ENCODE measurements at places on chromosomes 4 and X.

DNA sequence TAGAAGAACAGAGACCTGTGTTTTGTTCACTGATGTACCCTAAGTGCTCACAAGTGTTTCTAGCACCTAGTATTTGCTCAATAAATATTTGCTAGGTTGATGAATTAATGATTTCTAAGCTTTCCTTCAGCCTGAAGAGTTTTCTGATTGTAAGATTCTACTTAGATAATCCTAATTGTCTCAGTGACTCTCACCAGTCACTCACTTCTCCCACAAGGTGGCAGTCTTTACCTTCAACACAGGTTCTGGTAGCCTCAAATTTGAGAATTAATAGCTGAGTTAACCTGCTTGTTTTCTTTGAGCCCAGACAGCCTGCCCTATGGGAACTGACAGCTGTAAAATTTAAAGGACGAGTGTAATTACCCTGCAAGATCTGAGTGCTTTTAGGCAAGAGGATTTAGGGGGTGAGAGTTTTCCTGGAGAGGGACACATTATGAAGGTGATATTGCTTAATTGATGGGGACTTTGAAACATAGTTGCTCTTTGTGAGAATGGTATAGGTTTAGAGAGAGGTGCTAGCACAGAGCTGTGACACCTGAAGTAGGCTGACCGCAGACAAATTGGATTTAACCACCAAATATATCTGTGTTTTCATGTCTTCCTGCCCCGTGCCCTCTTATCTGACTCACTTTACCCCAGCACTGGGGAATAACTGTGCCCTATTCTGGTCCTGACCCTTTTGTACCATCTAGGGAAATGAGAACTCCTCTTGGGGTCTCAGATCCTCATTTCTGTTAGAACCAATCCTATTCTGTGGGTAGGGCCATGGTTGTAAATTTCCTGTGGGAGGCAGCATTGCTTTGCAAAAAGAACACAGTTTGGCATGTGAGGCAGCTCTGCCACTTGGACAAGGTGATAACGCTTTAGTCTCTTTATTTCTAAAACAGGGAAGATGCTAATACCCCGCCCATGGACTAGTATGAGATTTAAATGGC is 27.7 kb downstream of the CD38 start:
- DNase-seq = peak; percentile 73

GRCh38 chrX:131861088-131861787 is 161.9 kb upstream of the STK26 start:
- no peak for DNase-seq

- DNase-seq = peak; percentile 91
Measured at GRCh38 chr4:124711471-124712371, 811 bp downstream of the ANKRD50 start.

GRCh38 chrX:50442426-50443116 is 28.1 kb downstream of the DGKK start:
- no peak for DNase-seq

DNA sequence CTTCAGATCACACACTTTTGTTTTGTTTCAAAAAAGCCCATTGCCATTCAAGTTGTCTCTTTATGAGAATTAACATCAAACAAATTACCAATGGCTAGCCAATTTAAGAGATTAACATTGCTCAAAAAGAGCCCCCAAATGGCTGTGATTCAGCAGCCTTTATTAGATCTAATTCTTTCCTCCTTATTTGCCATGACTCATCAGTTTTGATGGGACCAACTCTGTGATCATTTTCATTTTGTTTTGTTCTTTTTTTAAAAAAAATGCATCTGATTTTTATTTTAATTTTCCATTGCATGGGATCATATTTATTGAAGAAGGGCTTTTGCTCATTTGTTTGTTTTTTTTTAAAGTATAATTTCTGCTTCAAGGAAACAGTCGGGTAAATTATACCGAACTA is 161.6 kb upstream of the FRMPD4 start:
- DNase-seq = no peak

- DNase-seq = no peak
Measured at GRCh38 chr4:76691807-76692582, 205.9 kb downstream of the SOWAHB start.

DNA sequence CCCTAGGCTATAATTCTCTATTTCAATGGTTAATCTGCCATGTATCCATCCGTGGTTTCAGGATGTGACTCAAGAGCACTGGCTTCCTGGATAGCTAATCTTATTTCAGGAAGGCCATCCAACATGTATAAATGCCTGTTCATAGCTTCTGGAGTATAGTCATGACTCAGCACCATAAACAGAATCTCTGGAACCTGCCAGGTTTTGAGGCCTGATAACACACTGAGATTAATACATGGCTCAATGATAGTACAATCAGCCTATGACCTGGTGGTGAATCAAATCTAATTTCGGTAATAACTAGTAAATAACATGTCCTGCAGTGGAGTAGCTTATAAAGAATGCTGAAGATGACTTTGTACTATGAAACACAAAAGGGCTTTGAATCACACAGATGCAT is 5.7 kb upstream of the IL13RA2 start:
- peak; percentile 17 for DNase-seq

- peak; percentile 9 for DNase-seq
Measured at GRCh38 chrX:155148724-155149537, 67.3 kb upstream of the VBP1 start.

GRCh38 chrX:120334151-120334550 is 22.9 kb upstream of the TMEM255A start:
- DNase-seq = no peak

DNA sequence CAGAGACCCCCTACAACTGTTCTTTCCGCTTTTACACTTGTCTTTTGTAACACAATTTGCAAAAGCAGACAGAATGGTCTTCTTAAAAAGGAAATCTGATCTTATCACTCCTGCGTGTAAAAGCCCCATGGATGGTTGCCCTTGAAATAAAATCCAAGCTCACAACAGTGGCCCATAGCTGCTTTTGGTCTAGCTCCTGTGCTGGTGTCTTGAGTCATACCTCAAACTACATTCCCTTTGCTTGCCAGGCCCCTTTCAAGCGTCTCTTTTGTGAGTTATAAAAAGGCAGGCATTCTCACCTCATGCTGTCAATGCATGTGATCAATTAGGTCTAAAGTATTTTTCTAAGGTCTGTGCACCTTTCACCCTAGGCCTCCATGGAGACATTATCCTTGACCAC is 27.6 kb downstream of the HPGD start:
- DNase-seq = no peak

DNA sequence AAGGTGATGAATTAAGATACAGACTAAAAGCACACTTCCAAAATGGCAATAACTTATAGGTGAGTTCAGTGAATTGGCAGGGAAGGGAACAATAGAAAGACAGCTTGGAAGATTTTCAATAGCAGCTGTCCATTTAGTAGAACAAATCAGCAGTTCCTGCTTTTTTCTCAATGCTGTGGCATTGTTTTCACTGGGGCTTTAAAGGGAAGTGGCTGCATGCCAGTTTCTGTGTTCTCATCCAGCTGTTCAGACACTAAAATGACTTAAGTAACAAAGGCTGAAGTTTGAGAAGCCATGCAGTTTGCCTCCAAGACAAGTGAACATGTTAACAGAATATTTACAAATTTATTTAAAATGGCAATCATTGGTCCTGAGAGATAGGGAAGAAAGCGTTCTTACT is 291.9 kb downstream of the FAM47A start:
- DNase-seq = peak; percentile 86

DNA sequence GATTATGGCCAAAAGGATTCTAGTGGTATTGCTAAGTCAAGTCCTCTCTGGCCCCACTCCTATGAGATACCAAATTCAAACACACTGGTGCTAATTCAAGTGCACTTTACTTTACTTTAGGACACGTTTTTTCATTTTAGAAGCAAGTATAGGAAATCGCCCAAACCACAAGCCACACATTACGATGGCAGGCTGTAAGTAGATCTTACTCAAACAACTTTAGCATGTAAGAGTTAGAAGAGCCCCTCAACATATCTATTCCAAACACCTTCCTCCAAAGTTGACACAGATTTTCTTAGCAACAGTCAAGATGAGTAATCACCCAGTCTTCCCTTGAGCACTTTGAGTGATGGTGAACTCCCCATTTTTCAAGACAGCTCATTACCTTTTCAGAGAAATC is 43.6 kb downstream of the DRD5 start:
- no peak for DNase-seq

- DNase-seq = peak; percentile 45
Measured at GRCh38 chr4:54289316-54289715, 60.2 kb downstream of the PDGFRA start.

- no peak for DNase-seq
Measured at GRCh38 chrX:109959356-109959871, 43.5 kb upstream of the TMEM164 start.

DNA sequence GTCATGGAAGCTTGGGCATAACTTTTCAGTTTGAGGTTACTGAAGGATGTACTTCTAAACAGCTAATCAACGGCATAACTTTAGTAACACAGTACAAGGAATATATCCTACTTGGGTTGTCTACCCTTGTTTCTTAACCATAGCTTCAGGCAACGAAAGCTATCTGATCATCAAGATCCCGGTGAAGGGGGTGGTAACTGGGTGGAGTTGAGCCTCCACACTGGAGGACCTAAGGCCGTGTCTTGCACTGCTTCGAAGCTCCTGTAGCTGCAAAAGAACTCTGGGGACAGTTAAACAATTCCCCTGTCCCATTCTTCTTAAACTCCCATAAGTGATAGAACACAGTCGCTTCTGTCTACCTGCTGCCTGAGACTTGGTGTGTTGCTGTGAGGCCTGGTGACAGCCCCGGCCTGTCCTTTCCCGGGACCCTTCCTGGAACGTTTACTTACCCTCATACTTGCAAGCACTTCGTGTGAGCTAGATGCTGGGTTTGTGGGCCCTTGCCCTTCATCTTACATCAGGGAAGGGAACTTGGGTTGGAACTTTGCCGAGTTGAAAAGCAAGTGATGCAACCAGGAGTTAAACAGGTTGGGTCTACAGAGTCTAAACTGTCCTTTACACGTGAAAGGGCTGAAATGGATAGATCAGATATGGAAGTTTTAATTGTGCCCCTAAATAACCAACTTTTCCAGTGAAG is 5.8 kb upstream of the WDR1 start:
- DNase-seq = no peak

GRCh38 chrX:108696690-108697089 is 39.7 kb downstream of the IRS4 start:
- no peak for DNase-seq

GRCh38 chrX:78452356-78452755 is 124.9 kb upstream of the CYSLTR1 start:
- DNase-seq = no peak

DNA sequence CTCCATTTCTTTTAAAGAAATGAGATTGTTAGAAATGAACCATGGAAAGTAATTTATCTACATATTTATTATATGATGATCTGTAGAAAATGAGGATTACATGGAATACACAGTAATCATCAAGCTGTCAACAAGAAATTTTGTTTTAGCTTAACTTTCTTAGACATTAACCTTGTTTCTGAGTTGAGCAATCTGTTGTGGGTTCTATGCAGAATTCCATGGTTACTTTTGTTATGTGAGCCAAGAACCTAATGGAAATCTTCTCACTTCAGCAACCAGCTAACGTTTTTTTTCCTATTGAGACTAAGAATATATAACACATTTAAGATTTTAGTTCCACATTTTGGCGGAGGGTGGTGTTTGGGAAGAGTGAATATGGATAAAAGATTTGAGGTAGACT is 136.1 kb upstream of the SLC4A4 start:
- no peak for DNase-seq

GRCh38 chr4:99669084-99669483 is 11.5 kb upstream of the C4orf54 start:
- no peak for DNase-seq

DNA sequence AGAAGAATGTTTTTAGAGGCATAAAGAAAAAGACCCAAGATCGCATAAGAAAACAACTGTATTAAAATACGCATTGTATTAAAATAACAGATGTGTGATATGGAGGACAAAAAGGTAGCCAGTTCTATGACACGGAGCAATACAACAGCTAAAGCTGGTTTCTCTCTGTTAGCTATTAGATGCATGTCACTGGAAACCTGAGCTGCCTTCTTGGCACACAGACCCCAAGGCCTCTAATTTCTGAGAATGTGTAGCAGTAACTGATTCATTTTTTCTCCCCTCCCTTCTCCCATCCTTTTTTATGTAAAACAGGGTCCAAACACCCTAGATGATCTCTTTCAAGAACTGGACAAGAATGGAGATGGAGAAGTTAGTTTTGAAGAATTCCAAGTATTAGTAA is 4.1 kb downstream of the S100G start:
- DNase-seq = peak; percentile 32

- no peak for DNase-seq
Measured at GRCh38 chr4:168656055-168656660, 159.3 kb downstream of the PALLD start.

DNA sequence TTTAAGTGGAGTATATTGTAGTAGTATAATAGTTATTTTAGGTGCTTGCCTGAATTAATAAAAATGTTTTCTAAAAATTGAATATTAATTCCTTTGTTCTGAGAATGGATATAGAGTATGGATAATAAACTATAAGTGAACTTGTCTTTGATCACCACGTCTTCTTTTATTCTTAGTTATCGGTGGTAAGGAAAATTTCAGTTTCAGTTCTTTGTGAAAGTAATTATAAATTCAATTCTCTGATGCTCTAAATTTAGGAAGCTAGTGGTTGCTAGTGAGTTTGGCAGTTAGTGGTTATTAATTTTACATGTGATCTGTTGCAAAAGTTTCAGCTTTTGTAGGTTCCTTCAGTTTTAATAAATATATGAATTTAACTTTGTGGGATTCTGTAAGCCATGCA is 30.8 kb downstream of the MRPL1 start:
- no peak for DNase-seq

DNA sequence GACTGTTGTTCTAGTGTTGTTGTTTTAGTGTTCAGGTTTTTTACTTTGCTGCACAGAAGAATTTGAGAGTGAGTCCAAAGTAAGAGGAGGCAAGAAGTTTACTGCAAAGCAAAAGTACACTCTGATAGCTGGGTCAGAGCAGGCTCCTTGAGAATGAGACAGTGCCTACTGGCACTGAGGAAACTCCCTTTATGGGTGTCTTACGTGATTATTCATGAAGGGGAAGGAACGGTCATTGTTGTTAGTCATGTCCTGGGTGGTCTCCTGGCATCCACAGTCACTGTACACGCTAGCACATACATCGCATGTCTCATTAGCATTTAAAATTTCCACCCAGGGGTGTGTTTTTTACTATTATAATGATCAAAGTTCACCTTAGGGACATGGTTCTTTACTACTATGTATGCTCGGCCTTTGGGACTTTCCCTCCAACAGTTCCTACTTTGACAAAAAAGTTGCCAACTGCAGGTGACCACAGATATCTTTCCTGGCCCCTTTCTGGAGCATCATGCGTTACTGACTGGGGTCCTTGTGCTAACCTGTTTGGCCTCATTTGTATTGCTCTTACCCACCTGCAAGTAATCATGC is 688.9 kb upstream of the AMOT start:
- no peak for DNase-seq
